ENCODE measurements at places on chromosomes 6 and 20. TPM values are rescaled to one million over a fixed set of nuclear protein-coding genes. Genes with fewer than 3 reads are reported as not detected.

The WFDC5 gene
- not detected for total RNA-seq

The NKX2-2 gene
- not detected for total RNA-seq

The FAM50B gene
- total RNA-seq, result 13.3 TPM

The GATA5 gene
- 0.13 TPM for total RNA-seq

The CPNE5 gene
- total RNA-seq, result 0.27 TPM

The LGSN gene
- not detected for total RNA-seq

The PGC gene
- total RNA-seq, result not detected

The SSTR4 gene
- total RNA-seq, result not detected

The RNASET2 gene
- total RNA-seq, result 10.1 TPM

The HLA-G gene
- not detected for total RNA-seq

The PREX1 gene
- 7.2 TPM for total RNA-seq

The RAB44 gene
- 0.06 TPM for total RNA-seq

The CRISP3 gene
- total RNA-seq, result not detected

The TGM2 gene
- total RNA-seq, result 38.0 TPM

The ZBTB2 gene
- 14.7 TPM for total RNA-seq

The GHRH gene
- not detected for total RNA-seq

The AIF1 gene
- 4.5 TPM for total RNA-seq

The SIRPB1 gene
- total RNA-seq, result 3.6 TPM

The RNF39 gene
- total RNA-seq, result not detected
